ENCODE measurements at places on chromosomes 1 and 21.

DNA sequence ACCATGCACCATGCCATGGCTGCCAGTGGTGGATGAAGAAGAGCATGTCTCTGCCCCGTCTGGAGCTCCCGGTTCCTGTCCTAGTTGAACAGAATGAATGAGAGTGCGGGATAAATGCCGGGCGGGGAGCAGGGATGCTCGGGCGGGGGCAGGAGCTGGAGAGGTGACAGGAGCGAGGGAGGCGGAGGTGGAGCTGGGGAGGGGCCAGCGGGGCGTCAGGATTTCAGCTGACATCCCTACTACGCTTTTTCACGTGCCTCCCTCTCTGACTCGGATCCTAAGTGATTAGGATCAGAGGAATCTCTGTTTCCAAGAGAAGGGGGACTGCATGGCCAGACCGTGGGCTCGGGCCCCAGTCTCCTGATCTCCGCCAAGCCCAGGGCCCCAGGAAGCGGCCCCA lies 47.3 kb downstream of the TP73 start:
- no peak for DNase-seq

GRCh38 chr1:43549921-43550597 lies 19.4 kb downstream of the PTPRF start:
- DNase-seq, result no peak

GRCh38 chr1:14424325-14425002 lies 174.0 kb upstream of the KAZN start:
- no peak for DNase-seq

- no peak for DNase-seq
These were observed 802.1 kb downstream of the PLA2G4A start for GRCh38 chr1:187630653-187631380.

DNA sequence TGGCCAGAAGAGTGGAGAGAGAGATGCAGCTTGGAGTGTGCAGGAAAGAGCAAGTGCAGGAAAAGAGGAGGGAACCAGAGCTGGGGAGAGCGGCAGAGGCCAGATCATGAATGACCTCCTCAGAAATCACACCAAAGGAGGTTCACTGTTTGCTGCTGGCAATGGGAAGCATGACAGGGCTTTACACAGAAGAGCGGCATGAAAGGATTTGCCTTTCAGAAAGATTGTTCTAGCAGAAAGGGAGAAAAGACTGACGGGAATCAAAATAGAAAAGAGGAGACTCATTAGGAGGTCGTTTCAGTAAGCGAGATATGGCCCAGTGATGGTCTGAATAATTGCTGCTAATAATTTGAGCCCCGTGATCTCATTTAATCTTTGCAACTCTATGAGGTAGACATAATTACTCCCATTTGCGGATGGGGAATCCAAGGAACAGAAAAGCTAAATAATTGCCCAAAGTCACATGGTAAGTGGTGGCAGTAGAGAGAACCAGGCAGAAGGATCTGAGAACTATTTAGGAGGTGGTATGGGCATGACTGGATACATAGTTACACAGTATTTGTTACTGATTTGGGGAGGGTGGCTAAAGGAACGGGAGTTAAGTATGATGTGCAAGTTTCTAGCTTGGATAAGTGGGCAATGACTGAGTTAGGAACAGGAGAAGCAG lies 12.5 kb upstream of the HNRNPR start:
- DNase-seq, result no peak

DNA sequence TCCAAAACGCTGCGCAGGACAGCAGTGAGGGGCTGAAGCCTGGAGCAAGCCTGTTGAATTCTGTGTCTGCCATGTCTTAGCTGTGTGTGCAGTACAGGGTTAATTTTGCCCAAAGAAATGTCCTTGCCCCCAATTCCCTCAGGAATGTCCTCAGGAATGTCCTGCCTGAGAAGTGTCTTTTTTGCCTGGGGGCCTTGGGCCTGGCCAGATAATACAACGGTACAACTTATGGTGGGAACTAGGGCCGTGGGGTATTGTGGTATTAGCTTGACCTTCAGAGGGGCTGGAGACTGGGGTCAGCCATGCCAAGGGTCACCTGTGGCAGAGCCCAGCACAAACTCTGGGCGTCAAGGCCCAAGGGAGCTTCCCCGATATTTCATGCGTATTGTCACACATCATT lies 107.7 kb downstream of the AJAP1 start:
- DNase-seq, result no peak

GRCh38 chr1:110948038-110948810 lies 15.5 kb downstream of the LRIF1 start:
- no peak for DNase-seq

DNA sequence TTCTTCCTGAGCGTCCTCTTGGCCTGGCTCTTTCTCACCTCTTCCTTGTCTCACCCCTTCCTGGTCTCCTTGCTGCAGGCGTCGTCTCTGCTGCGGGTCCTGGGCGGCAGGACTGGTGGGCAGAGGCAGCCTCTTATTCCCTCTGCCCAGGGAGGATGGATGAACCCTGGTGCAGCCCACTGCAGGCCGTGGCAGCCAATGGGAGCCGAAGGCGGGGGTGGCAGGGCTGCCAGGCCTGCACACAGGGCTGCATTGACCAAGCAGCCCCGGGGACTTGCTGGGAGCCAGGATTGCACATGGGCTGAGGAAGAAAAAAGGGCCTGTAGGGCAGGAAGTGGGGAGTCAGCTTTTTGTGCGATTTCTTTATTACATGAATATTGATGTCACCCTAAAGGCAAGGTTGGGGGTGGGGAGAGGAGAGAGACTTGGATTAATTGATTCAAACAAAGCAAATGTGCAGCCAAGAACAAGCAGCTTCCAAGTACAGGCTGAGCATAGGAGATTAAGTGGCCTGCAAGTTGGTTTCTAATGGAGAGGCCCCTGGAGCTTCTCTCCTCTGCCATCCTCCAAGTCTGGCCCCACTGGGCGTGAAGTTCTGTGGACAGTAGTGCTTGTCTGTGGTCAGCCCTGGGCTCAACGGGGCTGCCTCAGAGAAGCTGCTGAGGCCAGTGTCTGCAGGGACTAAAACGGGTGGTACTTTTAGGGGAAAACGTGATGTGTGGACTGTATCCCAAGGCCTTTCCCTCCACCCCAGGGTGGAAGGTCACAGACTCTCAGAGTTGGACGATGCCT lies at the start of gene S100B:
S100B (minus strand) TSS at position 108 of the 792 bp plus-strand sequence. CDS start 2,667 bp downstream, outside the sequence.
- no peak for DNase-seq

GRCh38 chr1:107405236-107405635 lies 264.4 kb downstream of the NTNG1 start:
- no peak for DNase-seq
